ENCODE measurements at places on chromosomes 2 and 18. TPM values are rescaled to one million over a fixed set of nuclear protein-coding genes. Genes with fewer than 3 reads are reported as not detected.

LRRC30 gene
- not detected for total RNA-seq

UGT1A8 gene
- not detected for total RNA-seq

CKAP2L gene
- 31.3 TPM for total RNA-seq

SAG gene
- not detected for total RNA-seq

ATP6V1B1 gene
- total RNA-seq = 4.6 TPM

SCN1A gene
- total RNA-seq = 8.6 TPM

GPR155 gene
- 1.7 TPM for total RNA-seq

MOGAT1 gene
- not detected for total RNA-seq

CD226 gene
- total RNA-seq = 0.40 TPM

SPEG gene
- 13.4 TPM for total RNA-seq

XRCC5 gene
- 508 TPM for total RNA-seq

GATA6 gene
- total RNA-seq = not detected

Measured in neural crest cell (in vitro differentiated cells).